SHP77 treated with DMSO at 0.1 percent for 48 hours (cell line): ENCODE measurements at places on chromosomes 16 and 17.

DNA sequence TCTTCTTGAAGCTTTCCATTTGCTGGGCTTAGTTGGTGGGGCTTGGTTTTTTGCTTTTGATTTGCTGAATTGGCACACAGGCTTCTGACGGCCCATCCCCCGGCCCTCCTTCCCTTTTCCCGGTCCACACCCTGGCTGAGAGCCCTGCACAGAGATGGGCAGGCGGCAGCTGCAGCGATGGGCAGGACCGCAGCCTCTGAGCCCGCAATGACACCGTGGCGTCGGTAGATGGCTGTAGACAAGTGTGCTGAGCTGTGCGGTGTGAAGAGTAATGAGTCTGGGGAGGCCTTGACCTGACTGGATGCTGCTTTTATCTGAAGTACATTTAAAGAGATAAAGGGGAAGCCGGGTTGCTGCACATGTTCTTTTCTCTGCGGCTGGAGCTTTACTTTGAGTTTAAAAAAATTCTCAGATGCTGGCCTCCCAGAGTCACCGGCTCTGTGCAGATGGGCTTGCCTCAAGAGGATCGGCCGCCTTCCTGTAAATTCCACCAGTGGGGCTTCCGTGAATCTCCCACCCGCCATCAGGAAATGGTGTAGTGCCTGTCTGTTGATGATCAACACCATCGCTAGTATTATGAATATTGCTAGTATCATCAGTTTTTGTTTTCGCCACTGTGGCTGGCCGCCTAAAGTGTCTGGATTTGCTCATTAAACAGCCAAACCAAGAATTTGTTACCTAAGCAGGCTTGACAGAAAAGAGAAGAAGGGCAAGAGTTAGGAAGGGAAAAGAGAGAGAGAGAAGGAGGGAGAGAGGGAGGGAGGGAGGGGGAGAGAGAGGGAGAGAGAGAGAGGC is 245.6 kb upstream of the RBFOX1 start:
- no peak for DNase-seq

DNA sequence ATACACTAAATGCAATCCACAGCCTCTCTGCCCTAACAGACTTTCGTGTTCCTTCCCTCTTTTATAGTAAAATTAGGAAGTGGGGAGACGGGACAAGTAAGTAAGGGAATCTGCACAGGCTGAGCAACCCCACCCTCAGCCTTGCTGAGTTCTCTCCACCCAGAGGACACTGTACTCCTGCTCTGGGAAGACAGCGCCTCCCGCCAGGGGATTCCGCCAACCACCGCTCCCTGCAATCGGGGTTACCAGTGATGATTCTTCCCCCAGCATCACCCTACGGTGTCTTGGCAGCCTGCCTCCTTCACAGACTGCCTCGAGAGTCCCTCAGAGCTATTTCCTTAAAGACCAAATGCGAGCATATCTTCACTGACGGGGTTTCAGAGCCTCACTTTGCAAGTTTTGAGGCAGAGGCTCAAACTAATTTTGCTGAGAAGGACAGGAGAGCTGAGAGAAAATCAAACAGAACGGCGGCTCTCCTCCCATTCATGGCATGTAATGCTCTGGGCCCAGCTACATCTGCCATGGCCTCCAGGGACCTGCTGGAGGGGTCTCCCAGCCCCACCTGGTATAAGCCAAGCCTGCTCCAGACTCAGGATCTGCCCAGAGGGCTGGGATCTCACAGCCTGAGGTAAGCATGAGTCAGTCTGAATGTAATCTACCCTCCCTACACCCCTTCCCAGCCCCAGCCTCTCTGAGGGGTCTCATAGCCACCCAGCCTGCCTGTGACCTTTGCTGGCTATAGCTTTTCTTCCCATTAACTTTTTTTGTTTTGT is 22.7 kb upstream of the ASGR2 start:
- DNase-seq, result no peak

GRCh38 chr16:31063843-31064611 is 10.0 kb downstream of the ZNF668 start:
- no peak for DNase-seq

DNA sequence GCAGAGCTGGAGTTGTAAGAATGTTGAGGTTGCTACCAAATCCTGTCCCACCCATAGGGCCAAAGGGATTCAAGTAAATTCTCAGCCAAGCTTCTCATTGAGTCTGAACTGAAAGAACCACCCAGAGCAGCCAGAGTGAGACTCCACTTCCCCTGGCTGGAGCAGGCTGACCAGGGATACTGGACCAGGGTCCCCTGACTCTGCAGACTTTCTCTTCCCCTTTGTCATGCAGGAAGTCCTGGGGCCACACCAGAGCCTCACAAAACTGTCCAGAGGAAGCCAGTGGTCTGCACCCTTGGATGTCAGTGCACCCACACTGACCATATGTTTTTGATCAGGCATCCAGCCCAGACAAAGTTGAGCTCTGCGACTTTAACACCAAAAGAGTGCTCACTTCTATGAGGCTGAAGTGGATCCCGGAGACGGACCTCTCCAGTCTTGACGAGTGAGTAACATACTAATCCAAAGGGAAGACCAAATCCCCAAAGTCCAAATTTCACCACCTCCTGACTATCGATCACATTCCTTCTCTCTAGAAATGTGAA is 4.1 kb downstream of the NXN start:
- DNase-seq, result no peak

DNA sequence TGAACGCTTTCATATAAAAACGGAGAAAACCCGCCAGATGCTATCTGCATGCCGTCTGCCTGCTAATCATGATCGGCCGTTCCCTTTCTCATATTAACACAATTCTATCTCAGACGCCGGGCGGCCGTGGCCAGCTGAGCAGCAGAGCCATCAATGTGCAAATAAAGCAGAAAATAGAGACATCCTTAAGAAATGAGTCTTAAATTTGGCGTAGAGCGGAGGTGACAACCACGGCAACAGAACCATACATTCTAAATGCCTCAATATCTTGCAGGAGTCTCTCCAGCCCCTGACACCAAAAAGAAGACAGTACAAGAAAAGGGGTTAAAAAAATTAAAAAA is 2.7 kb upstream of the IRX5 start:
- DNase-seq, result no peak

DNA sequence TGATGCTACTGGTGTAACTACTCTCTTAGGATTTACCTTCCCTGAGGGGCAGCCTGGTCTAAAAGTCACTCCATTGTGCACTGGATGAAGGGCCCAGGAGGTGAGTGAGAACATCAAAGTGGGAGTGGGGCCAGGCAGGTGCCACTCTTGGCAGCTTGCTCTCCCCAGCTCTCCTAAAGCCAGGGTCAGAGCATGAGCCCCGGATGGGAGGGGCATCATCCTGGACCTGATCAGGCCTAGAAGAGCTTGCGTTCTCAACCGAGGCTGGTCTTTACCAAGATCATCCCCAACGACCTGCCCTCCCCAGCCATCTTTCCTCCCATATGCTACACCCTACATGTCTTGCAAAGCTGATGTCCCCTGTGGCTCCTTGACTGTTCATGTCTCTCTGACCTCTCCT is 87.1 kb downstream of the AIPL1 start:
- DNase-seq, result no peak

- no peak for DNase-seq
These were observed 66.8 kb downstream of the DNAH17 start for GRCh38 chr17:78510141-78511075.

DNA sequence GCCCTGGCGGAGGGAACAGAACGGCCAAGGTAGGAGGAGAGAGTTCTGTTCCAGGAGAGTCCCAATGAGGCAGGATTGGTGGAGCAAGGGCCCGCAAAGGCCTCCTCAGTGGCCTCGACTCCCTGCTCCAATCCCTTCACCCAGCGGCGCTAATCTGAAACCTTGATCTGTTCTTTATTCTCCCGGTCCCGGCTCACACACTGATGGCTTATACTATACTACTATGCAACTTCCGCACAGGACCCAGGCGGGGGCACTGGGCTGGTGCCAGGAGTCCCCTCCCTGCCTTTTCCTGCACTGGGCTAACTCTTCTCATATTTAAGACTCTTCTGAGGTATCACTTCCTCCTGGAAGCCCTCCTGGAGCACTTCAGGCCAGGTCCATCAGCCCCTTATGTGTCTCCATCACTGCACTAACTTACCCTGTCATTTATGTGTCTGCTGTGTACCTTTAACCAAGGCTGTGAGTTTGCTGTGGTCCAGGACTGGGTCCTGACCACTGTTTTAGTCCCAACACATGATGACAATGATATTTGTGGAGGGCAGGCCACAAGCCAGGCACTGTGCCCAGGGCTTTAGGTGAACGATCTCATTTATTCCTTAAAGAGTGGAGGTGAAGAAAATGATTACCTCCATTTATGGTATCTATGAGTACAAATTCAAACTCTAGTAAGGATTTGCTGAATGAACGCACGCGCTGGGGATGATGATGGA is 6.8 kb downstream of the CCDC102A start:
- DNase-seq, result no peak

GRCh38 chr17:58007781-58008706 is 998 bp upstream of the SRSF1 start:
- no peak for DNase-seq

DNA sequence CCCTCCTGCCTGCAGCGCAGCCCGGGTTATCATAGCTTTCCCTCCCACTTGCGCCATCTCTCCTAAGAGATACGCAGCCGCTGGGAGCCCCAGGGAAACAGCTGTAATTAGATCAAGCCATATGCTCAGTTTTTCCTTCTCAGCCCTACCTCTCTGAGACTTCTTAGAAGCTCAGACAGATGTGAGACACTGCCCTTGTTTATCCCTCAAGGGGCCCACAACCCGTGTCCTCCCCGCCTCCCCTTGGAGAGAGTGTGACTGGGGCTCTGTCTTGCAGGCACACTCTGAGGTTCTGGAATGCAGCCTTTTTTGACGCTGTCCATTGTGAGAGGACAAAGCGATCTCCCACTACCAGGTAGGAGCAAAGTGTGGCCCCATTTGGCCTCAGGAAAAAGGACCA is 31.2 kb downstream of the CIBAR2 start:
- no peak for DNase-seq

DNA sequence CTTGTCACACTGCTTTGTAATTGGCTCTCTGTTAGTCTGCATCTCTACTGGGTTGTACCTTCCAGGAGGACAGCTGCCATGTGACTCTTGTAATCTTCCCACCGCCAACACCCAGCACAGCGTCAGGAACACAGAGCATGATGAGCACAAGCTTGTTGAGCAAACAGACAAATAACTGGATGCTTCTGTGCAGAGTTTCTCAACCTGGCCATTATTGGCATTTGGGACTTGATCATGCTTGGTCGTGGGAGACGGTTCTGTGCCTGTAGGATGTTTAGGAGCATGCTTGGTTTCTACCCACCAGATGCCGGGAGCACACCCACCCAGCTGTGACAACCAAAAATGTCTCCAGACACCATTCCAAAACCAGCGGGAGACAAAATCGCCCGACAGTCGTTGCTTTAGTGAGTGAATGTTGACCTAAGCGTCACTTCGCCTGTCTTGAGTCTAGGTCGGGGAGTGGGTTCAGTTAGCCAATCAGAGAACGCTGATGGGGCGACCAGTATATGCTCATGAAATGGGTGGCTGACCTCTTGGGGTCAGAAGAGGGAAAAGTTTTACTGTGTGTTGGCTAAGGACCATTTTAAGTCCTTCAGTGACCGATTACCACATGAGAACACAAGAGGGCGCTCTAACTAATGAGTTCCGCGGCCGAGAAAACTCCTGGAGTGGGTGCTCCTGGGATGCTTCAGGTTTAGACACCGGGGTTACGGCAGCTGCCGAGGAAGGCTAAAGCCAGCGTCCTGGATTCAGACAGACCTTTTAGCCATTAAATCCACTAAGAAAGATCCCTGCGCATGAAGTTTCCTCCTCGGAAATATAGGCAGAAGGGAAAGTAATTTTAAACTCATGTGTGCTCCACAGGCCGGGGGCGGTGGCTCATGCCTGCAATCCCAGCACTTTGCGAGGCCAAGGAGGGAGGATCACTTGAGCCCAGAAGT is 57.8 kb upstream of the TEX2 start:
- DNase-seq, result peak; percentile 46

GRCh38 chr16:86127366-86127765 is 228.4 kb downstream of the IRF8 start:
- DNase-seq, result no peak

DNA sequence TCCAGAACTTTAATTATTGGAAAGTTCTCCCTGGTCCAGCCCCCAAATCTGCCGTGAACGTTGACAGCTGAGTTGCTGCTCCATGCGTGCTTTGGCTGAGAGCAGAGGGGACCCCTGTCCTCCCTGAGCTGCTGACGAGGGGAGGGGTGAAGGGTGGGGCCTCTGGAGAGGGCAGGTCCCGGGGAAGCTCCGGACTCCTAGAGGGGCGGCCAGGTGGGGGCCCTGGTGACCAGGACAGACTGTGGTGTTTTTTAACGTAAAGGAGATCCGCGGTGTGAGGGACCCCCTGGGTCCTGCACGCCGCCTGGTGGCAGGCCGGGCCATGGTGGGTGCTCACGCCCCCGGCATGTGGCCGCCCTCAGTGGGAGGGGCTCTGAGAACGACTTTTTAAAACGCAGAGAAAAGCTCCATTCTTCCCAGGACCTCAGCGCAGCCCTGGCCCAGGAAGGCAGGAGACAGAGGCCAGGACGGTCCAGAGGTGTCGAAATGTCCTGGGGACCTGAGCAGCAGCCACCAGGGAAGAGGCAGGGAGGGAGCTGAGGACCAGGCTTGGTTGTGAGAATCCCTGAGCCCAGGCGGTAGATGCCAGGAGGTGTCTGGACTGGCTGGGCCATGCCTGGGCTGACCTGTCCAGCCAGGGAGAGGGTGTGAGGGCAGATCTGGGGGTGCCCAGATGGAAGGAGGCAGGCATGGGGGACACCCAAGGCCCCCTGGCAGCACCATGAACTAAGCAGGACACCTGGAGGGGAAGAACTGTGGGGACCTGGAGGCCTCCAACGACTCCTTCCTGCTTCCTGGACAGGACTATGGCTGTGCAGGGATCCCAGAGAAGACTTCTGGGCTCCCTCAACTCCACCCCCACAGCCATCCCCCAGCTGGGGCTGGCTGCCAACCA is at the start of gene MC1R:
Gene MC1R, plus strand, starts transcription at position 410 of the 895 bp plus-strand sequence. Its CDS starts 397 bp downstream, at position 807.
- no peak for DNase-seq

GRCh38 chr16:55592306-55592705 is 25.8 kb downstream of the CAPNS2 start:
- DNase-seq, result no peak

GRCh38 chr16:12147681-12148080 is 171.1 kb downstream of the SNX29 start:
- no peak for DNase-seq

- DNase-seq, result no peak
These were observed 19.9 kb downstream of the RAI1 start for GRCh38 chr17:17701112-17701511.

DNA sequence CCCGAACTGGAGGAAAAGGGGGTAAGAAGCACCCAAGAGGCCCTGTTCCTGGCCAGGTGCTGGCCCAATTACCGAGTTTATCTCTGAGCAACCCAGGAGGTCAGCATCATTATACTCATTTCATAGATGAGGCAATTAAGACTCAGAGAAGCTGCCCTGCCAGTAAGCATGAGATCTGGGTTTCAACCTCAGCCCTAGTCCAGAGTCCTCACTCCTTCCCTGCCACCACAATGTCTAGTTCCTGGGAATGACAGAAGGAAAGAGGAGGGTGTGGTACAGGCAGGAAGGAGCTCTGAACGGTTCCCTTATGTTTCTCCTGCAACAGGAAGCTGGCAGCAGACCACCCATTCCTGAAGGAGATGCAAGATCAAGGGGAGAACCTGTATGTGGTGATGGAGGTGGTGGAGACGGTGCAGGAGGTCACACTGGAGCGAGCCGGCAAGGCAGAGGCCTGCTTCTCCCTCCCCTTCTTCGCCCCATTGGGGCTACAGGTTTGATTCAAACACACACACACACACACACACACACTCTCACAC is 7.4 kb downstream of the GSDMA start:
- no peak for DNase-seq

GRCh38 chr17:68289473-68289872 is 1.5 kb downstream of the SLC16A6 start:
- DNase-seq, result no peak

- DNase-seq, result no peak
These were observed 175.8 kb downstream of the NPIPB11 start for GRCh38 chr16:29230671-29231096.

GRCh38 chr17:55484575-55484974 is 26.7 kb downstream of the SMIM36 start:
- no peak for DNase-seq
